ENCODE measurements at places on chromosomes 11 and 22. TPM values are rescaled to one million over a fixed set of nuclear protein-coding genes. Genes with fewer than 3 reads are reported as not detected.
A peak's percentile ranks its signal among the peaks of the same experiment; 100 is the strongest.

DNA sequence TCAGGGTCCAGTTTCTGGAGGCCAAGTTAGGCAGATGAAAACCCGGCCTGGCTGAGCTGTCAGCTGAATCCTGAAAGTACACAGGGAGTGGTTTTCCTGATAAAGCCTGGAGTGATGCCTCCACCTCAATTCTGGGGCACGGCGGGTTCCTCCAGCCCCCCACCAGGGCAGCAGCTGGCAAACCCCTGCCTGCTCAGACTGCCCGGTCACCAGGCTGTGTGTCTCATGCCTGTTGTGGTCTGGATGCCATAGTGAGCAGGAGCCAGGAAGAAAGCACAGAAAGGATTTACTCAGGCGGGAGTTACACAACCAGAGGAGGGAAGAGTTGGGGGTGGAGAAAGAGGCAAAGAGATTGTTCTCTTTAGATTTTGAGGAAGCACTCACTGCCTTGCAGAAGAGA lies 119.9 kb upstream of the RASSF10 start:
- DNase-seq: no peak

GRCh38 chr11:17719938-17720795 lies 796 bp downstream of the MYOD1 start:
- DNase-seq: no peak

DNA sequence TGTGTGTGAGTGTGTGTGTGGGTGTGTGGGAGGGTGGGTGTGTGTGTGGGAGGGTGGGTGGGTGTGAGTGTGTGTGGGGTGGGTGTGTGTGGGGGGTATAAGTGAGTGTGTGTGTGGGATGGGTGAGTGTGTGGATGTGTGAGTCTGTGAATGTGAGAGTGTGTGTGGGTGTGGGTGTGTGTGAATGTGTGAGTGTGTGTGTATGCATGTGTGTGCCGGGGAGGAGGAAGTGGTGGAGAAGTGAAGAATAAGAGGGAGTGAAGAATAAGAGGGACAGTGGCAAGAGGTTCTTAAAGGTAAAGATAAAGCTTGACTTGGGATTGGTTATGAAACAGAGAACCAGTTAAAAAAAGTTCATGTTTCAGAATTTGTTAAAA lies 54.0 kb downstream of the PRR5L start:
- no peak for DNase-seq

DNA sequence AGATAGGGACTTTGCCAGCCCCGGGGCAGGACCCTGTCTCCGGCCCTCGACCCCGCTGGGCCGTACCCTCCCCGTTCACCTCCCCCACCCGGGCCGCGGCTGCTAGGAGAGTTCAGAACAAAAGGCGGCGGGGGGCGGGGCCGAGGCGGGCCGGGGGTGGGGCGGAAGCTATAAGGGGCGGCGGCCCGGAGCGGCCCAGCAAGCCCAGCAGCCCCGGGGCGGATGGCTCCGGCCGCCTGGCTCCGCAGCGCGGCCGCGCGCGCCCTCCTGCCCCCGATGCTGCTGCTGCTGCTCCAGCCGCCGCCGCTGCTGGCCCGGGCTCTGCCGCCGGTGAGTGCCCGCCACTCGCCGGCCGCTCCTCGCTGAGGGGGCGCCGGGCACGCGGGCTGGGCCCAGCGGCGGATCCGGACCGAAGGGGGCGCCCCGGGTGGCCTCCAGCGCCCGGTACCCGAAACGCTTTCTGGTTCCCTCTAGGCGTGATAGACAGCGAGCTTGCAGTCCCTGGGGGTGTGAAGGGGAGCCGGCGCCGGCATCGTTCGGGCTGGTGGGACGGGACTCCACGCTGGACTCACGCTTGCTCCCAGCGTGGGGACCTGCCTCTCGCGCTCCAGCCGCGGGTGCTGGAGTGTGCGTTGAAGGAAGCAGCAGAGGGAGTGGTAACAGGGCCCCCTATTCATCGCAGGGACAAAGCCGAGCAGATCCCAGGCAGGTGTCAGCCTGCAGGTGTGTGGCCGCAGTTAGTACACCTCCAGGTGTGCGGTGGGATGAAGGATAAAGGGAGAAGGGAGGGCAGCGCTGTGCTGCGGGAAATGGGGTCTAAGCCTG lies at the start of gene MMP11:
Gene MMP11, plus strand, starts transcription at position 201 of the 825 bp plus-strand sequence. Its CDS starts 22 bp downstream, at position 223.
- peak; percentile 62 for DNase-seq

DNA sequence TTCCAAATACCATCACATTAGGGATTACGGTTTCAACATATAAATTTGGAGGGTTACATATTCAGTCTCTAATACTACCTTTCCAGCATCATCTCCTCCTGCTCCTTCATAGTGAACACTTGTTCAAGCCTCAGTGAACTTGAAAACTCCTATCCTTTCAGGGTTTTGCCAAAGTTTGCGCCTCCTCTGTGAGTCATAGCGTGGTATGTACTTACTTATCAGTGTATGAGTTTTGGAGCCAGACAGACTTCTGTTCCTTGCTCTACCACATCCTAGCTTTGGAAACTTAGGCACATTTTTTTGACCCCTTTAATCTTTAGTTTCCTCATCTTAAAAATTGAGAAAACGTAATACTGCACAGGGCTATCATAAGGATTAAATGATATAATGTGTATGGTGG lies 160.1 kb upstream of the ZC3H12C start:
- no peak for DNase-seq

The DGAT2 gene
- total RNA-seq: 0.42 TPM

GRCh38 chr22:30830907-30831306 lies 136.2 kb downstream of the OSBP2 start:
- no peak for DNase-seq

GRCh38 chr22:49687333-49687732 lies 140.3 kb downstream of the BRD1 start:
- no peak for DNase-seq

DNA sequence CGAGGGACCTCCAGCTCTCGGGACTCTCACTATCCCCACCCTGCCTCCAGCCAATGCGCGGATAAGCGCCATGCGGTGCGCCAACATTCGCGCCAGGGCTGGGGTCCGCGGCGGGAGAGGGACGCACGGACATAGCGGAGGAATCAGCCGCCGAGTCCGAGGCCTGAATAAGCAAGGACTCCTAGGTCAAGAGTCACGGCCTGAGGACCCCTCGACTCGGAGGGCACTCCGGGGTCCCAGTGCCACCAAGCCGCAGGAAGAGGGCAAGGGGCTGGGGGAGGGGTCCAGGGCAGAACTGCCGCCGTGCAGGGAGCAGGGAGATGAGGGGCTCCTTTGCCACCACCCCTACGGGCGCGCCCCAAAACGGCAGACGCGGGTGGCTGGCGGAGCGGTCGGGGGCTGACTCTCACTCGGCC lies 552 bp downstream of the DSCAML1 start:
- DNase-seq: no peak

The BCL2L13 gene
- total RNA-seq: 24.5 TPM

DNA sequence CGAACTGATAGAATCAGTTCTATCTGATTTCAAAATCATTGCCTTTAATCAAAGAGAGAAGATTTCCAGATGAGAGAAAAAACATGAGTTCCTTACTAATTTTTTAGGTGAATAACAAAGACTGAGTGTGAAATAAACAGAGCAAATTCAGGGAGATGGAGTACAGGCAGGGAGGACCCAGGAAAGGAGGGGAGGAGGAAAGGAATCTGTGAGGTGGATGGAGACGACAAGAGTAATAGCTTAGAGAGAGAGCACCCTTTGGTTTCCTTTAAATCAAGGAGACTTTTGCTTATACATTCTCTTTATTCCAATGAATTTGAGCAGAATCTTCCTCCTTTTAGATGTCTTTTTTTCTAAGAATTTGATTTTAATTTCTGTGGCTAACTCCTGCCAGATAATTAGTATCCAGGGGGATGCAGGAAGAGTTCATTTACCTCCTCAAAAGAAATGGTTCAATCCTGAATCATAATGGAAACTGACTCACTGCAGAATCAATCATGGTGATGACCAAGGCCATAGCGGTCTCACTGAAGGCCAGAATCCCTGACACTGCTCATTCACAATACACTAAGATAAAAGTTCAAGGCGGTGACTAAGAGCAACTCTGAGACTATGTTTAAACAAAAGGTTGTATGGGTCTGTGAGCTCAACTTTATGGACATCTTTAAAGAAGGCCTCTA lies 234.0 kb upstream of the ZC3H12C start:
- no peak for DNase-seq

GRCh38 chr22:49108636-49109315 lies 718.9 kb downstream of the BRD1 start:
- no peak for DNase-seq

- no peak for DNase-seq
These were observed 17.0 kb upstream of the FAM181B start for GRCh38 chr11:82750643-82751139.

- no peak for DNase-seq
These were observed 5.9 kb downstream of the ARRB1 start for GRCh38 chr11:75345455-75346160.

DNA sequence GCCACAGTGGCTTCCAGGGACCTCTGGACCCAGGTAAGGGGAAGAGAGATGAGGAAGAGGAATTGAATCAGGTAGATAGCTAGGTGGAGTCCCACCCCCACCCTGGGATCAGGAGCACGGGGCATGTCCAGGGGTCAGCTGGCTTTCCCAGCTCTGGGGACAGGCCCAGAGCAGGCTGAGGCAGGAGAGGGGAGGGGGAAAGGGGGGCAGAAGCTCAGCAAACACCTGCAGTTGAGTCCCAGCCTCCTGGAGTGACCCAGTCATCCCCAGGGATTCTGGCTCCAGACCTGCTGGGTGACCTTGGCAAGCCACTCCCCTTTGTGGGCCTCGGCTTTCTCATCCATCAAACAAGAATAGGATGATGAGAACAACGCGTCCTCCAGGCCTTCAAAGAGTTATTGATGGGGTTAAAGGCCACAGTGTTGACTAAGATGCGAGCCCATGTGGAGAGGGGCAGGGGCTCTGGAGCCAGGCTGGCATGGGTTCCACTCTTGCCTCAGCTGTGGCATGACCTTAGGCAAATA lies 16.0 kb downstream of the STARD10 start:
- no peak for DNase-seq

GRCh38 chr22:21100149-21101032 lies 54.6 kb downstream of the LRRC74B start:
- DNase-seq: no peak

GRCh38 chr11:69241844-69242243 lies 52.1 kb upstream of the MYEOV start:
- DNase-seq: no peak

- no peak for DNase-seq
These were observed 38.2 kb downstream of the TXN2 start for GRCh38 chr22:36443198-36443770.

The UBQLN3 gene
- total RNA-seq: 0.49 TPM

The PRRG4 gene
- total RNA-seq: 0.07 TPM

The THY1 gene
- total RNA-seq: not detected

GRCh38 chr11:119854521-119854920 lies 125.5 kb upstream of the NECTIN1 start:
- no peak for DNase-seq

GRCh38 chr11:76114238-76114637 lies 92.1 kb downstream of the WNT11 start:
- DNase-seq: no peak

- DNase-seq: no peak
These were observed 755.7 kb downstream of the KCNA4 start for GRCh38 chr11:29260939-29261705.

The SEPTIN3 gene
- total RNA-seq: 0.67 TPM

DNA sequence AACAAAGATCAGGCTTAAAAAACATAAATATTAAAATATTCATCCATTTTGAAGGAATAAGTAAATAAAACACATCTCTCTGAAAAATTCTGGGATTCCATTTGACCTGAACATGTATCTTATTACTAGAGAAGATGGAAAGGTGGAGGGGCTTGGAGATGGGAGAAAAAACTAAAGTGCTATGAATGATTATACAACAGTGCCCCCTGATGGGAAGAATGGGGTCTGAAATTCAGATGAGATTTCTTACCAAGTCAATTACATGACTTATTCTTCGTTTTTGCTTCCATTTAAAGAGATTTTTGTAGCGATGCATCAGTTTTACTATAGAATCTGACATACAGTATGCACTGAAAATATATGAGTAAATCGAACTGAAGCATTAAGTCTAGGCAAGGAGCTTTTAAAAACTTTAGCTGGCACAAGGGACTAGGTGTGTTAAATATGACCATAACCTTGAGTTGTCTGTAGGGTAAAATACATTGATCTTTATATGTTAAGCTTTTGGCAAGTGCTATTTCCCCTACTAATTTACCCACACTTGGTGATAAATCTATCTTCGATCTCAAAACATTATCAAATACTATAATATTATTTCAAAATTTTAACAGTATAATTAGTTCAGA lies 718.8 kb downstream of the CNTN5 start:
- DNase-seq: no peak

The OR2AG1 gene
- not detected for total RNA-seq

GRCh38 chr22:30920407-30920806 lies 48.2 kb downstream of the MORC2 start:
- DNase-seq: peak; percentile 82

GRCh38 chr11:67213178-67213621 lies 53.1 kb upstream of the GRK2 start:
- DNase-seq: no peak

GRCh38 chr11:122747351-122747781 lies 90.9 kb upstream of the CRTAM start:
- no peak for DNase-seq

GRCh38 chr11:32892355-32893092 lies at the start of gene QSER1:
Gene QSER1 (plus strand): TSS chr11:32892811. CDS start chr11:32893126, 315 bp downstream.
- peak; percentile 77 for DNase-seq

GRCh38 chr22:21052715-21053459 lies 7.1 kb downstream of the LRRC74B start:
- DNase-seq: no peak

- no peak for DNase-seq
These were observed 123.9 kb downstream of the CTNND1 start for GRCh38 chr11:57885298-57886050.

GRCh38 chr11:46252373-46252914 lies 25.0 kb upstream of the CREB3L1 start:
- no peak for DNase-seq

DNA sequence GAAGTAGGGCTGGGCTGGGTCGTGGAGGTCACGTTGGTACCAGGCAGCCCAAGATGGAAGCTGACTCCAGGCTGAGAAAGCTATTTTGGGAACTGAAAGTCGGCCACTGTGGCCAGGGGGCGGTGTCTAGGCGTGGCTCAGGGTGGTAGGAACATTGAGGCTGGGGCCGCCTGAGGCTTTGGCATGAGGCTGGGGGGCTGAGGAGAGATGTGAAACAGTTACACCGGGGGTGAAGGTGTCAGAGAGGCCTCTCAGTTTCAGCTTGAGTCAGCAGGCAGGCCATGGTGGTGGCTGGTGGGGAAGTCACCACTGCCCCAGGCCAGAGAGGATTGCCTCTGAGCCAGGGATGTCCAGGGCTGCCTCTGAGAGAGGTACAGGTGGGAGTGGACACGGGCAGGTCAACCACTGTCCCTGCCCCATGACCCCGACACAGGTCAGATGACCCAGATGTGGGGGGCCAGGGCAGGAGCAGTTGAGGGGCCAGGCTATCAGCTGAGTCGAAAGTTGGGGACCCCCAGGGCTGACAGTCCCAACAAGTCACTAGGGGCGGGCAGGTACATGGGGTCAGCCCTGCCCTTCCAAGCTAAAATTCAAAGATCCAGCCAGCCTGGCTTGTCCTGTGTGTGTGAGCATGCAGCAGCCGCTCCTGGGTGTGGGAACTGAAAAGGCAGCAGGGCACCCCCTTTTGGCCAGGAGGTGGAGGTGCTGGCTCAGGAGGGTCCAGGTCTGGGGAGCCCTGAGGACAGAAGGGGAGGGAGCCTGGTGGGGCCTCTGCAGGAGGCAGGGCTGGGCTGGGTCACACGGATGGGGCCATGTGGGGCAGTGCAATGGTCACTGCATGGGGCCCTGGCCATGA lies 7.2 kb downstream of the KCNK7 start:
- peak; percentile 85 for DNase-seq

The XRRA1 gene
- total RNA-seq: 33.4 TPM
